ENCODE measurements at places on chromosomes 1 and 21.

GRCh38 chr1:155334962-155335361 lies 14.3 kb downstream of the RUSC1 start:
- no peak for DNase-seq

GRCh38 chr21:17575076-17575475 lies 37.6 kb downstream of the BTG3 start:
- DNase-seq = no peak

GRCh38 chr1:19210772-19211549 lies 895 bp upstream of the UBR4 start:
- DNase-seq = no peak

DNA sequence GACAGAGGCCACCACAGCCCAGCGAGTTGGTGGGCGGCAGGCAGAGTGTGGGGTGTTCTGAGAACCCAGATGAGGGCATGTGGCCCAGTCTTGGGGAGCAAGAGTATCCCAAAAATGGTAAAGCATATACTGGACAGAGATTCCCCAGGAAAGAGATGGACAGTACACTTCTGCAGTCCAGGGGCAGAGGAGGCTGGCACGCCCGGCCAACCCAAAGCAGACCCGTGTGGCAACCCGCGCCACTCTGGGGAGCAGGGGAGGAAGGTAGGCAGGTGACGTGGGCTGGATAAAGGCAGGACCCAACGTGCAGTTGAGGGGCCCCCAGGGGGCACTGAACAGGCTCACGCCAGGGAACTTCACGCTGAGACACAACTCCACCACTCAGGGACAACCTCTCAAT lies 46.4 kb upstream of the RIPK4 start:
- no peak for DNase-seq

DNA sequence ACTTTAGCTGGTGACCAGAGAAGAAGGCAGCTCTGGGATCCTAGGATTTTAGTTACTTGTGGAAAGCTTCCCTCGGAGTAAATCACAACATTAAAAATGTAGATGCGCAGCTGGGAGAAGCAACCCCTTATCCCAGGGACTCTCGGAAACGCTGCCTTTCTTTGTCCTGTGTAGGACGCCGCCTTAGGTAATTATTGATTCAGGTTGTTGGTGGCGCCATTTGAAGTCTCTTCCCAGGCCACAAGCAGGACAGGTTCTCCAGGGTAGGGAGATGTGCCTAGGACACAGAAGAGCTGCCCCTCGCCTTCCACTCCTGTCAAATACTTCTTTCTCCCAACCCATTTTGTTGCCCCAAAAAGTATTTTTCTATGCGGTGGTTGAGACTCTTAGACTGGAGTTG lies 10.3 kb downstream of the SLC37A1 start:
- no peak for DNase-seq

DNA sequence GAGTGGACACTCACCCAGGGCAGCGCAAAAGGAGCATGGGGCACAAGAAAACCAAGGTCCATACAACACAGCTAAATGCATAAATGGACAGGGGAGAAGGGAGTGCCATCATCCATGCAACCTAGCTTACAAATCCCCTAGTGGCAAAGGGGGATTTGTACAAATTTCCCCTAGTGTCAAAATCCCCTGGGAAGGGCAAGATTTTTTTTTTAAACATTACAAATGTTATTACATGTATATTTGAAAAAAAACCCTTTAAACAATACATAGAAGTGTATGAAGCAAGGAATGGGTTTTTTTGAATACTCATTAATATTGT lies 89.6 kb upstream of the IVNS1ABP start:
- no peak for DNase-seq

GRCh38 chr1:40299366-40300248 lies 17.5 kb downstream of the COL9A2 start:
- peak; percentile 2 for DNase-seq

GRCh38 chr1:229952670-229953520 lies 114.1 kb upstream of the GALNT2 start:
- no peak for DNase-seq

GRCh38 chr1:51247499-51247898 lies 11.4 kb downstream of the RNF11 start:
- DNase-seq = no peak

DNA sequence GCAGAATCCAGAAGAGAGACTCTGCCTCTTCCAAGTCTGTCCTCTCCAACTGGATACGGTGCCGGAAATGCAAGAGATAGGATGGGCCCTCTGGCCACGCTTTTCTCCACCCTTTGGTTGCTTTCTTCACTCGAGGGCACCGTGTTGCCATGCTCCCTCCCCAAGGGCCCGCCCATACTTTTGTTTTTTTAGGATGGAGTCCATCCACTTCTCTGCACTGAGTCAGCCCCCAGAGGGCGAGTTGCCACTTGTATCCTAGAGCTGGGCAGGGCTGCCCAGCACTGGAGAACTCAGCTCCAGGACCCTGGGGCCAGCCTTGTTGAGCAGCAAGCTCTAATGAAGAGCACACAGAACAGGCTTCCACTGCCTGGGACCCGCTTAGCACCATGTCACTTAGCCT lies 25.5 kb downstream of the IFNGR2 start:
- DNase-seq = no peak

- no peak for DNase-seq
Observed at GRCh38 chr1:66294707-66295370, 239.1 kb upstream of the SGIP1 start.

GRCh38 chr1:236998546-236998945 lies 5.7 kb downstream of the MT1HL1 start:
- DNase-seq = no peak

GRCh38 chr1:216020743-216021345 lies 402.4 kb downstream of the USH2A start:
- DNase-seq = no peak

DNA sequence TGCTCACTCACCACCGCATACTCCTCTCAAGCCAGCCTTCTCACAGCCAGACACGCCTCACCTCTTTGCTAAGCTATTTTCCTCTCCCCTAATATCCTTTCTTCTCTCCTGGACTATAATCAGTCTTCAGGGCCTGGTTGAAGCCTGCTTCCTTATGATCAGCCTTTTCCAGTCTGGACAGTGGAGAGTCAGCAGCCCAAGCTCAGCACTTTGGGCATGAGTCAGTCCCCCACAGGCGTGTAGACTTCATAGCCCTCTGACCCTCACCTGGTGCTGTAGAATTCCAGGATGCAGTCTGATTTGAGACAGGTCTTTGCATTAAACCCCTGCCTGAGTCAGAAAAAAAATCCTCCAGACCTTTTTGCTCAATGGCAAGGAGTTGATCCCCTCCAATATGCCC lies 2.5 kb downstream of the HPCAL4 start:
- DNase-seq = no peak

DNA sequence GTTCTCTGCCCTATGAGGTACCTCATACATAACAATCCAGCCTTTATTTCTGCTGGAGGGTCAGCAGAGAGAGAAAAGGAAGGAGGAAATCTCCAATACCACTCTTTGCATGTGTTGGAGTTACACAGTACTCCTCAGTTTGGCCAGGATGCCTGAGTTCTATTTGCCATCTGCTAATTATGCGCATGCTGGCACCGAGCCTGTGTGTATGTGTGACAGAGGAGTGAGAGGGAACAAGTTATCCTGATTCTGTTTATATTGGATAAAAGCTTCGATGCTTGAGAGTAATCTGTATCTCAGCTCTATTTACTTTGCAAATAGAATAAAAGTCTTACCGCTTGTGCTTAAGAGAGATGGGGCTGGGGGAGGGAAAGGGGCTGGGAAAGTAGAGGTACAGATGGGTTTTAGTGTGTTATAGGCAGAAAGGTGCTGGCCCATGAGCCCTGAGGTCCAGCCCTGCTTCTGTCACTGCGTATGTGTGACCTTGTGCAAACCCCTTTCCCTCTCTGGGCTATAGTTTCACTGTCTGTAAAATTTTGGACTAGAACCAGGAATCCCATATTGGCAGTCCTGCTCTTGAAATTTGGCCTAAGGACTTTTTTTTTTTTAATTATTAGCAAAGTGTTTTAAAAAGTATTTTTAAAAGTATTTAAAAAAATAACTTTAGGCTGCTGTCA lies 54.5 kb upstream of the PLXNA2 start:
- DNase-seq = no peak

DNA sequence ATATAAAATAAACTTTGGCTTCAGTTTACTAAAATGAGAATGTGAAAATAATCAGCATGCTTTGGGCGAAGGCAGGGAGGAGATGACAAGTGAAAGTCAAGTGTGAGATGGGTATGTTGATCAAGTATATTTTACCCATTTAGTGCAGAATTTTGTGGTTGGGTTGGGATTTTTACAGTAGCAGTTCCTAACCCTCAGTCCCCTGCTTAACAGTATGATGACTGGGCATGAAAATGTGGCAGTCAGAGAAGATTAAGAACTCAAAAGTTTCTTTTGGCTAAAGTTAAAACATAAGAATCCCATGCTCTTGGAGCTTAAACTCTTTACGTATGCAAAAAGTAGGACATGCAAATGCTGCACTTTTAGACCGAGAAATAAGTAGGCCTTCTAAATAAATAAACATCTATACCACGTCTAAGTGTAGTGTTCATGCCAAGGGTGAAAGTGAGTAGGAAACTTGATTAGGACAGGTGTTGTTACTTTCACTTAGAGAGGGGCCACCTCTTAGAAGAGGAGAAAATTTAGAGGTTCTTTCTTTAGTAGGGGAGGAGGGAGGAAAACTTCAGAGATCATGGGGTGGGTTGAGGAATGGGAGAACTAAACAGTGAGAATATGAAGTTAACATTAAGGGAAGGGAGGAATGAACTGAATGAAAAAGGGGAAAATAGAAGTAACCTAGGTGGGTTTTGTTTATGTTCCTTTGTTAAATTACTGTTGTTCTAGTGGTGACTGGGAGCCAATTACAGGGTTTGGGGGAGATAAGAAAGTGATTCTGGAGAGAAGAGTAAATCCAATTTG lies 127.8 kb downstream of the OSBPL9 start:
- no peak for DNase-seq

- no peak for DNase-seq
Observed at GRCh38 chr21:44955798-44956175, 16.0 kb downstream of the SLX9 start.

GRCh38 chr1:235954306-235955283 lies 87.9 kb upstream of the LYST start:
- DNase-seq = no peak

- no peak for DNase-seq
Observed at GRCh38 chr1:1609822-1610485, 5.3 kb upstream of the MIB2 start.
